ENCODE measurements at places on chromosomes 7 and 10.

GRCh38 chr10:93255546-93255945 is 181.9 kb downstream of the CYP26A1 start:
- DNase-seq, result no peak

DNA sequence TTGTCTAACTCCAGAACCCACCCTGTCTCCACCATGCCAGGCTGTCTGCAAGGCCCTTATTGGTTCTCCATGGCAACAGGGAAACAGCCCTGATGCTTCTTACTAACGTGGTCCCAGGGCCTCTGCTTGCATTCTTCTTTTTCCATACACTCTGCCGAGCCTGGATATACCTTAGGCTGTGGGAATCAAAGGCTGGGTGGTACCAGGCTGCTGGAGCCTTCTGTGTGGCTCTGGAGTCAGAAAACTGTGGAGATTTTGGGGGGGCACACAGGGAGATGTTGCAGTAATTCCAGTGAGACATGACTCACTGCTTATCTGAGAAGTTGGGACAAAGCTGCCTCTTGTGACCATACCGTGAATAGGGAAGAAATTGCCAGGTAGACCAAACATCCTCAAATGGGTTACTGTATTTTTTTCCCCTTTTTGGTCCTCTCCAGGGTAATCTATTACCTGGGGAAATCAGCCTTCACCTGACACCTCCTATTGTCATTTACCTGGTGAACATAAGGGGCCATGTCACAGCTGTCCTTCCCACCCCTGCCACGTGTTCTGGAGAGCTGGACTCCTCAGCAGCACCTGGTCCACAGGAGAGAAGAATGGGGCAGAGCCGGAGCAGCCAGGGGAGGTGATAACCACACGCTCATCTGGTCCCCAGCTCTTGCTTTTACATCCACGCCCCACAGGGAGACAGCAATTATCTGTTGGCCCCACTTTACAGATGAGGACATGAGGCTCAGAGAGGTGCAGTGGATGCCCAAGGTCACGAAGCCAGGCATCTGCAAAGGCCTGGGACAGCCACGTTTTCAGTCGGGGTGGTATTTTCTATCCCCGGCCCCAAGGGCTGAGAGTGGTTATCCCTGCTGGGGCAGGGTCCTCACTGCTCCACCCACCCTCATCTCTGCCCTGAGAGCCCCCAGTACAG is 4.6 kb downstream of the CHST3 start:
- DNase-seq, result no peak

- no peak for DNase-seq
Observed at GRCh38 chr7:3649678-3650440, 348.8 kb downstream of the SDK1 start.

GRCh38 chr7:51288896-51289622 is 27.6 kb downstream of the COBL start:
- DNase-seq, result no peak

DNA sequence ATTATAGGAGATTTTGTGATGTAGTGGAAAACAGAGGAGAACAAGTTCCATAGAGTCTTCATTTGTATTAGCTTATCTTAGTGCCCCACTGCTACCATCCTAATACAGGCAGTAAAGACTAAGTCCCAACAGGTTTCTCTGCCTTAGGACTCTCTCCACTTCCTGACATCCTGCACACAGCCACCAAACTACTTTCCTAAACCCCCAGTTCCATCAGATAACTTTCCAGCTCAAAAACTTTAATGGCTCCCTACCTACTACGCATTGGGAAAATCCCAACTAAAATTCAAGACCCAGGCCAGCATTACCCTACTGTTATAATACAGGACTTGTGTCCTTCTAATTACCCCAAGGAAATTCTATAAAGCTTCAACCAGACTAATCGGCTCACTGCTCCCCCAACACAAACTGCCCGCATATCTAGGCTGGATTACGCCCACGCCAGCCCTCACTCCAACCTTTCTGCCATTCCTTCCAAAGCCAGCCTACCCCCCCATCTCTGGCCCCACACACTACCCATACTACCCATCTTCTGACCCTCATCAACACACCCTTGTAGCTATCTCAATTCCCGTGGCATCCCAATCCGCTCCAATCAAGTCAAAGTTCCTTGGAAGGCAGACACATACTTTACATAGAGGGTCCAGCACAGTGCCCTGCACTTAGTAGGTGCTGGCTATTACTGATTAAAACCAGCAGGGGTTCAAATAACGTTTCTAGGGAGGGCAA is 1.4 kb downstream of the IDE start:
- no peak for DNase-seq

DNA sequence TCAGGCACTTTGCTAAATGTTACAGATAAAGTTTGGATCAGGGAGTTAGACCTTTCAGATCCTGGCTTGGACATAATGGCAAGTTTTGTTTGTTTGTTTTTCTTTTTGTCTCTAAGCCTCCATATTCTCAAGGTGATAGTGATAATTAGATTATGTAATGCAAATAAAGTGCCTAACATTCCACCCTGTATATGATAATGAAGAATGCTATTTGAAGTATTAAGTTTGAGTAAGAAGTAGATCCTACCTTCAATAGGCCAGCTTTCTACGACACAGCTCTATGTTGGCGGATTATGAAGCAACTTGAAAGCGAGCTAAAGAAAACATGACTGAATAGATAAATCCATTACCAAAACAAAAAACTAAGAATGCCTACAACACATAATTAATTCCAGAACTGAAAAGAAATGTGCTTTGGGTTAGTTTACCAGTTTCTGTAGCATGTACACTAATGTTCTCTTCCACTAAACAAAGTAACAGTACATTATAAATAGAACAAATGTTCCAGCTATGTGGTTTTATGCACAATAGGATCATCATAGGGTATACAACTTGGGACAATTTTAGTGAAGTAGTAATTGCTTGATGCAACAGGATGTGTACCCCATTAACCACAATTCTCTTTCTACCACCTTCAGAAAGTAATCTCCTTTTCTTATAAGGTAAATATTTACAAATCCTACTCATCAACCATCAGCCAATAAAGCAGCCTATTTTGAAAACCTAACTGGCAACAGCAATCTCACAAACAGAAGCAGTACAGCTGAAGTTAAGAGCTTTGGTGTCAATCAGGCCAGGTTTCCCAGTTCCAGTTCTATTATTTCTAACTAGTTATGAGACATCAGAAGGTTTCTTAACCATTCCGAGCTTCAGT is 1.5 kb downstream of the SEM1 start:
- DNase-seq, result no peak

DNA sequence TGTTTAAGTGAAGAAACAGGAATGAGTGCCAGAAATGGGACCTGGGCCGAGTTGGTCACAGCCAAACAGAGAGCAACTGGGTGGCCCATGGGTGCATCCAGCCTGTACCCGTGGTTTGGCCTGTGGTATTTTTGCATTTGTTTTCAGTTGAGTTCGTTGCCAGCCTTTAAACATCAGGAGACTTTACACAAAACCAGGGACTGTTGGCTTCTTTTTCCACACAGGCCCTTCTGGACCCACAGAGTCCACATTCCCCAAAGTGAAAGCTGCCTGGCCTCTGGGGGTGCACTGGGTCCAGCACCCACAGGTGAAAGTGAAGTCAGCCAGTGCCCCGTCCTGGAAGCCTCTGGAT is 54.1 kb upstream of the TNS3 start:
- no peak for DNase-seq

GRCh38 chr10:84269162-84269561 is 24.3 kb downstream of the RGR start:
- no peak for DNase-seq

DNA sequence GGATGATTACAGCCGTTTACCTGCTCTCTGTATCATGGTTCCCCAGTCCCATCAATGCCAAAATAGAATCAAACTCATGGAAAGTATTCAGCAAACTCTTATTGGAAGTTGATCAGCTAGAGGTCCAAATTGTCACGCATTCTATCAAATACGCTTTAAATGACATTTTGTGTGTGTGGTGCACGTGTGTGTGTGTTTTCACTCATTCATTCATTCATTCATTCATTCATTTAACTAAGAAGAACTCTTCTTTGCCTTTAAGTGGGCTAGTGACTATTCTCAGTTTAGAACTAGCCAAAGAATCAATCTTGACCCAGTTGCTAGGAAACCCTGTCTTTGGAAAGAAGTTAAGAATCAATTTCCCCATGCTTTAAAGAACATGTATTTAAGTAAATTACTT is 102.8 kb downstream of the RTKN2 start:
- no peak for DNase-seq

- no peak for DNase-seq
Observed at GRCh38 chr10:53153831-53154230, 381.2 kb upstream of the MBL2 start.

DNA sequence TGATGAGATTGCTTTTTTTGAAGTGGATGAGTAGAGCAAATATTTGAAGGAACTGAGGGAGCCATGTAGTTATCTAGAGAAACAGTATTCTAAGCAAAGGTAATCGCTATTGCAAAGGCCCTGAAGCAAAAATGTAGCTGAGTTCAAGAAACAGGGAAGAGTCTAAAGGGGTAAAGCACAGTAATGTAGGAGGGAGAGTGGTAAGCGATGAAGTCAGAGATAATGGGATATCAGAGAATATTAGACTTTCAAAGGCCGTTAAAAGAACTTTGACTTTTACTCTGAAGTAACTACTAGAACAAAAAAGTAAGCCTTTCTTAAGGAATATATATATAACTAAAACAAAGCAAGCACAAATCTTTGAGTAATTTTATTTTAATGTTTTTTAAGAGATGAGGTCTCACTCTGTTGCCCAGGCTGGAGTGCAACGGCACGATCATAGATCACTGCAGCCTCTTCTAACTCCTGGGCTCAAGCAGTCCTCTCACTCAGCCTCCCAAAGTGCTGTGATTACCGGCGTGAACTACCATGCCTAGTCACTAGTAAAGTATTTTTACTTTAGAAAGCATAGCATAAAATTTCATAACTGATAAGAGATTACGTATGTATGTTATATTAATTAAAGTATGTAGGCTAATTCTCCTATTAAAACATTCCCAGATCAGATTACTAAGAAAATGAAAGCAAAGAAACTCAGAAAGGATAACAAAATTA is 61.7 kb upstream of the OIT3 start:
- DNase-seq, result no peak

DNA sequence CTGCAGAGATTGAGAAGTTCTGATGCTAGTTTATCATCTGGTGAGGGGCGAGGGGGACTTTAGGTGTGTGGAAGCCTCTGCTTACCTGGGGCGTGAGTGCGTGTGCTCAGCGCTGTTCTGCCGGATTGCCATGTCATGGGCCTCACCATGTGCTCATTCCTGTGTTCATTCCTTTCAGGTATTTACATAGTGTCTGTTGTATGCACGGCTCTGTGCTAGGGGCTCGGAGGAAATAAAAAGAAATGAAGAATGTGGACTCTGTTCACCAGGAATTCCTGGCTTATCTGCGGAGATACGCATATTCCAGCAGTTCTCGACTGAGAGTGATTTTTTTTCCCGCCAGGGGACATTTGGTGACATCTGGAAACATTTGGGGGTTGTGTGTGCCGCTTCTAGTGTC is 152.0 kb downstream of the CAMK1D start:
- no peak for DNase-seq

GRCh38 chr10:110324201-110324804 is 19.6 kb upstream of the SMNDC1 start:
- no peak for DNase-seq

DNA sequence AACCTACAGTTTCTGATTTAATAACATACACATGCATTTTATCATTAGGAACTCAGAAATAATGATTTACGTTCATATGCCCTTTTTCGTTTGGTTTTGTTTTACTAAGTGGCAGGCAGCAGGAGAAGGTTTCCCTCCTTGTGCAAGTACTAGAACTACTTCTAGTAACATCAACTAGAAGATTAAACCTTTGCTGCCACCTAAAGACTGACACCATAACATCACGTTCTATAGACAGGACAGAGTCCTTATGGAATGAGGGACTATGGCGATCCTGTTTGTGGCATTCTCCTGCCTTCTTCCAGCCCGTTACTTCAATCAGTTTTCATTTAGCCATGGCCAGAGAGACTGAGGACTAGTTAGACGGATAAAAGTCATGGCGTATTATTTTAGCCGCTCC is 53.2 kb downstream of the GAD2 start:
- no peak for DNase-seq

DNA sequence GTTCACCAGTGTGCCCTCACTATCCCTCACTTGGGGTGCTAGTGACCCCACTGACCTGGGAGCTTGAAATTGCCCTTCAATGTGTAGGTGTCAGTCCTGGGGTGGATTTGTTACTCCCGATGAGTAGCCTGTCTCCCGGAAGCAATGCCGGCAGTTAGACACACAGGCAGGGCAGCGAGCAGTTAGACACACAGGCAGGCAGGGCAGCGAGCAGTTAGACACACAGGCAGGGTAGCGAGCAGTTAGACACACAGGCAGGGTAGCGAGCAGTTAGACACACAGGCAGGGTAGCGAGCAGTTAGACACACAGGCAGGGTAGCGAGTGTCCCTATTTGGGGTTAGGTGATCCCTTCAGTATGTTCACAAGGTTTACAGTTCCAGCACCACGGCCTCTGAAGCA is 44.0 kb downstream of the VWA2 start:
- no peak for DNase-seq

GRCh38 chr7:126700807-126701604 is 551.7 kb downstream of the GRM8 start:
- no peak for DNase-seq

- no peak for DNase-seq
Observed at GRCh38 chr10:61024856-61025201, 80.8 kb upstream of the RHOBTB1 start.

Data from cortex of kidney (tissue), 1 donor.